H7 (cell line): ENCODE measurements at places on chromosomes 3 and 15.
A peak's percentile ranks its signal among the peaks of the same experiment; 100 is the strongest.

DNA sequence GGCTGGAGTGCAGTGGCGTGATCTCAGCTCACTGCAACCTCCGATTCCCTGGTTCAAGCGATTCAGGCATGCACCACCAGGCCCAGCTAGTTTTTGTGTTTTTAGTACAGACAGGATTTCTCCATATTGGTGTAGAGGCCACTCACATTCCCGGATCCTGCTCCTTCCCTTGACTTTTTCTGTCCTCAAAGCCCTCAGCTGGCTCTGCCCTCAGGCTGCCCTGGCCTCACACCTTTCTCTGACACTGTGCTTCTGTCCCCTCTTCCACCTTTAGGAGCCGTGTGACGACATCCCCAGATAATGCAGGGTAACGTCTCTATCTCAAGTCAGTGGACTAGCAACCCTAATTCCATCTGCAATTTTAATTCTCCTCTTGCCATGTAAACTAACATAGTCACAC, 8.6 kb upstream of the CYFIP1 start:
- no peak for DNase-seq

- DNase-seq, result no peak
Observed at GRCh38 chr3:54345847-54346375, 223.6 kb downstream of the CACNA2D3 start.

DNA sequence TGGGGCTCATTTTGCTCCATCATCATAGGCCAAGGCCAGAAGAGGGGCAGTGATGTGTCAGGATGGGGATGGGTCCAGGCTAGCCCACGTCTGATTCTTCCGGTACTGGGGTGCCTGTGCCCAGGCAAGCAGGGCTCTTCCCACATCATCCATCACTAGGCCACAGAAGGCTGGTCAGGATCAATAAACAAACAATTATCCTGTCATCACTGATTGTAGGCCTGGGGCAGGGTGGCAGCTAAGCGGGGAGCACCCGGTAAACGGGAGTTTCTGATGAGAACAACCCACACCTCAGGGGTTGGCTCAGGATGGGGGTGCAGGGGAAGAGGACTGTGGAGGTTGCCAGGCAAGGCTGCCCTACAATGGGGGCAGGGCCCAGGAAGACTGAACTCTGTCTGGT, 18.1 kb upstream of the CACNA2D2 start:
- DNase-seq, result no peak

DNA sequence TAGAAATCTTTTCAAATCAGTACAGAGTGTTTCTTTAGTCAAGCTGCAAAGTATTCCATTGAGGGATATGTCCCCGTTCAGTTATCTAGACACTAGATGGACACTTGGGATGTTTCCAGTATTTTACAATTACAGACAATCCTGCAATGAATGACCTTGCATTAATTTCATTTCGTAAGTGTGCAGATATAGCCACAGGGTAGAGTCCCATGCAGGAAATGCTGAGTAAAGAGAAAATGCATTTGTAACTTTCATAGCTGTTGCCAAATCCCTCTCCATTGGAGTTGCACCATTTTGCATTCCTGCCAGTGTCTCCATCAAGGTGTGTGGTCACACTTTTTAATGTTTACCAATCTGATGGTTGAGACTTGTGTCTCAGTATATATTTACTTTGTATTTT, 92.5 kb downstream of the LIPC start:
- DNase-seq, result no peak

- peak; percentile 57 for DNase-seq
Observed at GRCh38 chr15:65862682-65863081, 6.6 kb upstream of the RAB11A start.

DNA sequence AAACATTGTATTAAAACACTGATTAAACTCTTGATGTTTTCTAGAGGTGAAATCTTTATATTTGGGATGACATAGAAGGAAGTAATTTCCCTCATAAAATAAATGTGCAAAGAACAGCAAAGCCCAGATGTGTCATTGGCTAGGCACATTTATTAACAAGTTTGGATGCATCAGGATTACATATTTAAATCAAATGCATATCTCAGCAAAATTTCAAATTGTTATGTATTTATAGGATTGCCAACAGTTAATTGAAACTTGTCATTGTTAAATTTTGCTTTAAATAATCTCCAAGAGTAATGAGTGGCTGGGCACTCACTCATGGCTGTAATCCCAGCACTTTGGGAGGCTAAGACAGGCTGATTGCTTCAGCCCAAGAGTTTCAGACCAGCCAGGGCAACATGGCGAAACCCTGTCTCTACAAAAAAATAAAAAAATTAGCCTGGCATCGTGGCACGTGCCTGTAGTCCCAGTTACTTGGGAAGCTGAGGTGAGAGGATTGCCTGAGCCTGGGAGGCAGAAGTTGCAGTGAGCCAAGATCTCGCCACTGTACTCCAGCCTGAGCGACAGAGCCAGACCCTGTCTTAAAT, 28.2 kb downstream of the ARIH1 start:
- no peak for DNase-seq

GRCh38 chr15:80507638-80508316, 103.6 kb downstream of the ARNT2 start:
- DNase-seq, result no peak

- no peak for DNase-seq
Observed at GRCh38 chr3:184619787-184620430, 58.3 kb downstream of the EPHB3 start.

DNA sequence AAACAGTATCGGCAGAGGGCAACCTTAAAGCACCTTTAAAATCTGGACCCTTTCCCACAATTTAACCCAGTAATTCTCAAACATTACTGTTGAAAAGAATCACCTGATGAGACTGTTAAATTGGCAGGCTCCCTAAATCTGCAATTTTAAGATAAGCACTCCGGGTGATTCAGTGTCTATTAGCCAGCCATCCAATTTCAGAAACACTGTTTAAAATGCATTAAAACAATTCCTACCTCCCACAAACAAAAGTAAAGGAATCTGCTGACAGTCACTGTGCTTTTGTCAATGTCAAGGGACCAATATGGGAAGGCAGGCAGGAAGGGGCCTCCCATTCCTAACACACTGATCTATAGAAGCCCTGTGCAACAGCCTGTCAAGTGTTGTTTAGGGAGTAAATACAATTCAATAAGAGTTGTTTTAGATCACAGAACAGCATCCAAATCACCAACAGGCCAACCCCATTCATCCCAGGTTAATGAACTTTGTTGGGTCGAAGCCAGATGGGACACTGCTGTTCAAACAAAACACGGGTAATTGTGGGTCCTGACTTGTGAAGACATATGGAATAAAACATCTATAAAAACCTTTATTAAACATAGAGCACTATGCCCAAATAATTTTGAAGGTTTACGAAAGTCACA, 21.4 kb downstream of the SIAH2 start:
- DNase-seq, result no peak

DNA sequence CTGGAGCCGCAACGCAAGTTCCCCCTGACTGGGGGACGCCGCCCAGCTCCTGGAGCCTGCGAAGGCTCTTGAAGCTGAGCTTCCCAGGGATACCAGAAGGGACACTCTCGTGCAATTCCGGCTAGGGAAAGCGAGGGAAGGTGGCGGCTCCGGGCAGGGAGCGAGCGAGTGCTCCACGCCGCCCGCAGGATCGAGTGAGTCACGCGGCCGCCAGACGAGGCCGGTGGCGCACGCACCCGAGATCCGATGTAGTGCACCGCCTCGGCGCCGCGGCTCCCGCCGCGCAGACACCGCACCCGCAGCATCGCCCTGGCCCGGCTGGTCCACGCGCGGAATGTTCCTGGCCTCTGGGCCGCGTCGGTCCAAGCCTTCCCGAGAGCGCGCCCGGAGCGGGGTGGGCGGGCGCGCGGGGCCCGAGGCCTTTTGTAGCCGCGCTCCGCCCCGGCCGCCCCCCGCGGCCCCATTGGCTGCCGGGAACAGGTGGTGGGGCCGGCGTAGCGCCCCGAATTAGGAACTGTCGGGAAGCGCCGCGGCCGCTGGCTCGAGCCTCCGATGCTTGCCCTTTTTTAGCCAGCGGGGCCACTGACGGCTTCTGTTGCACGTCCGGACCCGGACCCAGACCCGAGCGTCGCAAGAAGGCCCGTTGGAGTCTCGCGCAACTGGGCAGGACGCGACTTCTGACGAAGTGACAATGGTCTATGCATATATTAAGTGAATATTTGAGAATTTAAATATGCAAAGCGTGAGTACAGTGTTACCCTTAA, at the start of gene GATM:
TSS of gene GATM (minus strand) at position 396 of the 764 bp plus-strand sequence. CDS start at position 305, 91 bp downstream.
- DNase-seq, result peak; percentile 92

GRCh38 chr15:45630917-45631691, 3.7 kb upstream of the SQOR start:
- no peak for DNase-seq

DNA sequence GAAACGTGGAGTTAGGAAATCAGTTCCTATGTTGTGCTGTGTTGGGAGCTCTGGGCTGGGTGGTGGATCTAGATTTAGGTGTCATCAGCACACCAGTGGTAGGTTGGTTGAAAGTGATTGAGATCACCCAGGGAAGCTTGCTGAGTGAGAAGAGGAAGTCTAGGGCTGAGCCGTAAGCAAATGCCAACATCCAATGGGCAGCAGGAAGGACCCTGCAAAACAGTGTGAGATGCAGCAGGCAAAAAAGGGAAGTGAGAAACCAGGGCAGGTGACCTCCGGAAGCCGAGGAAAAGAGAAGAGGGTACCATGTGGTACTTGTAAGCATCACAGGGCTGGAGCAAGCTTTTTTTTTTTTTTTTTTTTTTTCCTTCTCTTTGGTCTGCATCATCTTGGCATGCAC, 15.9 kb upstream of the COPG1 start:
- DNase-seq, result no peak

DNA sequence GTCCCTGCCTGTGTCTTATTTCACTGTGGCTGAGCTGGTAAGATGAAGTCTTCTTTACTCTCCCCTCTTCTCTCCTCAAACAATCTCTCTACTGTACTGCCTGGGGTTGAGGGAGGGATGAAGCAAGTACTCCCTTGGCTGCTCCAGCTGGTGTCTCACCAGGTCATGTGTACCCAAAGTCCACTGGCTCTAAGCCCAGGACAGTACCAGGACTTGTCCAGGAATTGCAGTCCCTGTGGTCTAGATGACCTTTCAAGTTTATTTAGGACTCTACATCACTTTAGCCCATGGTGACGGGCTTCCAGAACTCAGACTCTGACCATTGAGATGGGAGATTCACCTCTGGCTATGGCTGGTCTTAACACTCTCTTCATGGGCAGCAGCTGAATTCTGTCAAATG, 17.5 kb upstream of the SLC27A2 start:
- no peak for DNase-seq

GRCh38 chr3:49277383-49277775, 347 bp upstream of the C3orf62 start:
- no peak for DNase-seq

- no peak for DNase-seq
Observed at GRCh38 chr3:135495891-135496290, 469.6 kb upstream of the PPP2R3A start.

DNA sequence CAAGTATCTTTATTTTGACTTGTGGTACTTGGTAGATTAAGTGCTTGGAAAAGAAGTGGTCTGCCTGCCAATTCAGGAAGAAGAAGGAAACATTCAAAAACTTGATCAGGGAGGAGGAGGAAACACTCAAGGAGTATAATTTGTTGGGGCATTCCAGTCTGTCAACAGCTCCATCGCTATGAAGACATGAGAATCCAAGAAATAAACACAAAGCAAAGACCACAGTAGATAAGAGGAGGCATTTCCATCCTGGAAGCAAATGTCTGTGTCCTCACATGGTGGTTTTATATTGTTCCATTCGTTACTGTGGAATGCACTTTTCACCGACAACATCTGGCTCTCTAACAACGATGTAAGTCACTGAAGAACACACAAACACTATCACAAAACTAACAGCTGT, 176.1 kb upstream of the FRMD4B start:
- DNase-seq, result no peak

- DNase-seq, result peak; percentile 82
Observed at GRCh38 chr3:42118762-42119361, 27.7 kb downstream of the TRAK1 start.

DNA sequence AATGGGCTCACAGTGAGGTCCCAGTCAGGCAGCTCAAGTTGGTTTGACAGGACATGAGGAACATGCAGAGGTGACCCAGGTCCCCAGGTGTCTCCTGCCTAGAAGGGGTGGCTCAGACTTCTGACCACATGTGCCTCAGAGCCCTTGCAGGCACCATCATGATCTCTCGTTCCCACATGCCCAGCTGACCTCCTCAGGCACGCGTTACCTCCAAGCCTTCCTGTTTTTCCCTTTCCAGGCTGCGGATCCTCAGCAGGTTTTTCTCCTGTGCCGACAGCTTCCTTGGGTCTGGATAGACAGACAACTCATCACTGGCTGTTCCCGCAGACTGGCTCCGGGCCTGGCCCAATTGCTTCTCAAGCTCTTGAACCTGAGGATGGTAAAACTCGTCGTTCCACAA, 30.4 kb downstream of the CCDC13 start:
- no peak for DNase-seq

GRCh38 chr15:73626072-73626471, 7.1 kb downstream of the NPTN start:
- DNase-seq, result no peak

DNA sequence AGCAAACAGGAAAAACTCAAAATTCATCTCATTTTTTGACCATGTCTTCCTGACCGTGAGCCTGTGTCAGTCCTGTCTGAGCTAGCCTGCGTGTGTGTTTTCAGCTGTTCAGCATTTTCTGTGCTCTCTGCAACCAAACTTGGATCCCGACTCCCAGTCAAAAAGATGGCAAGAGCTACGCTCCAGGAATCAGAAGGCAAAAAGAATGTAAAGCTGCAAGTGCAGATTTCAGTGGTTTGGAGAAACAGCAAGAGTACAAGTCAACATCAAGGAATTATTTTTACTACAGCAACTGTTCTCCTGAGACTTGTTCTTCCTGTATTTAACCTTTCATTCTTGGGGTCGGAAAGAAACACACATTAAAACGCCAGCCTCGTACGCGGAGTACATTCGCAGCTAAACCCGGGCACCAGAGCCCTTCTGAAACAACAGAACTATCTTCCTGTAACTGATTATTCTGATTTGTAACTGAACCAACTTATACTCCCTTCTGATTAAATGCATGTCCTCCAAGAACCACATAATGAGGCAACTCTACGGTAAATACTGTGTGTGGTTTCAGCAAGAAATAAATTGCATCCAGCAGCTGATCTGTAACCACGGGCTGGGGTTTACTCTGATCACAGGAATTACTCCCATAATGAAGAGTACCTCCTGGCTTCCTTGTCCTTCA, 107.4 kb downstream of the LRIG1 start:
- DNase-seq, result no peak

DNA sequence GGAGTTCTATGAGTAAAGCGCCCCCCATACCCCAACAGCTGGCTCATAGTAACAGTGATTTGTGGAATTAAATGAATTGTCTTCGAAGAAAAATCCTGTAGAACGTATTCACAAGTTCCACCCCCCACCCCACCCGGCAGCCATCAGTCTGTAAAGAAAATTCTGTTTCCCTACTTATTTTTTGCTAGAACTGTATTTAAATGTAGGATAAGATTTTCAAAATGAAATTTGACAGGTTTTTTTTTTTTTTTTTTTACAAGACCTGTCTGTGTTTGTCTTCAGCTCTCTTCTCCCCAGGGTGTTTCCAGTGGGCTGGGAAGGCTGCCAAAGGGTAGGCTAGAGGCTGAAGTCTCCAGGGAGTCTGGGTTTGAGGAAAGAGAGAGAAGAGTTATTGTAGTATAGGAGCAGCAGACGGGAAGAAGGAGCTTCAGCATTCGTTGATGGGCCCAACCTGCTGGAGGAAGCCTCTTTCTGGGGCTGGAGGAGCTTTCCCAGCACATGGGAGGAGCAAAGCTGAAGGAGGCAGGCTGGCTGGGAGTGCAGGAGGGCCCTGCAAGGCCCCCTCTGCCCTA, 130.6 kb upstream of the SEMA6D start:
- no peak for DNase-seq
